CD8-positive, alpha-beta T cell (primary cell): ENCODE measurements at places on chromosomes 16 and 17. TPM values are rescaled to one million over a fixed set of nuclear protein-coding genes. Genes with fewer than 3 reads are reported as not detected.

- DNase-seq = no peak
These were observed 39.4 kb upstream of the ZNF750 start for GRCh38 chr17:82879241-82879640.

GRCh38 chr17:45906237-45906636 is 11.9 kb downstream of the MAPT start:
- DNase-seq = no peak

DNA sequence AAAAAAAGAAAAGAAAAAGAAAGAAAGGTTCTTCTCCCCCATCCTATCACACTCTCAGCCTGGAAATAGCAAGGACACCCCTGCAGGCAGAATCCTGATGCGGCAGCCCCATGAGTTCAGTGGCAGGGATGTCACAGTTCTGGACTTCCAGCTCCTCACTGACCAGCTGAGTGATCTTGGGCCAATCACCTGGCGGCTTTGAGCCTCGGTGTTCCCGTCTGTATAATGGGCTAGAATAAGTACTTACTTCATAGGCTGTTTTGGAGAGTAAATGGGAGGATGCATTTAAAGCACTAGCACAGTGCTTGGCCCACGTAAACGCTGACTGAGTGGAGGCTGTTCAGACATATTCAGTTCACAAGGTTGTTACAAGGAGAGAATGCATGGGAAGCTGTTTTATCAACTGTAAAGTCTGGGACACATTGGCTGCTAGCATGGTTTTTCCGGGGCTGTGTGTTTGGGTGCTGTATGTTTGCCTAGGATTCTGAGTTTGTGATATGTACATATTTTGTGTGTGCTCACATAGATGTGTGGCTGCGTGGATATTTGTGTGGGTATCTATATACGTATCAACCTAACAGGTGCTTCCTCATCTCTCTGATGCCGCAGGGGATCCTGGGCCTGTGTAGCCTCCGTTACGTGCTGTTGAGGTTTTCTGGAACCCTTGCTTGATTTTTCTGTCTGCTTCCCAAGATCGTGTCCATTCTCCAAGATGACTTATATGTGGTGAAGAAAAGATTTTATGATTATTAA is 3.4 kb downstream of the BHLHA9 start:
- no peak for DNase-seq

DNA sequence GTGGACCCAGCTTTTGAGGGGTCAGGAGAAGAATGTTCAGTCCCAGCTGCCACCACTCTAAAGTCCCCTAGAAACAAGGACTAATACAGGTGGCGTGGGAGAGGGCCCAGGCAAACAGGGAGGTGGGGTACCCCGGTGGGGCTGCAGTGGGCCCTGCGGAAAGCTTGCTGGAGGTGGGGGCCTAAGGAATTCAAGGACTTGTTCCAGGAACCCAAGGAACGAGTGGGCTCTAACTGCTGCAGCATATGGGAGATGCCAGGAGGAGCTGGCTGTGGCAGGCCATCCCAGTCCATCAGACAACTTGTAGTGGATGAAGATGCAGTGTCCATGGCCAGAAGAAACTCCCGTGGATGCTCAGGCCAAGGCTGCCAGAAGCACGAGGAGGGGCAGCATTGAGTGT is 10.6 kb downstream of the SNX20 start:
- DNase-seq = no peak

DNA sequence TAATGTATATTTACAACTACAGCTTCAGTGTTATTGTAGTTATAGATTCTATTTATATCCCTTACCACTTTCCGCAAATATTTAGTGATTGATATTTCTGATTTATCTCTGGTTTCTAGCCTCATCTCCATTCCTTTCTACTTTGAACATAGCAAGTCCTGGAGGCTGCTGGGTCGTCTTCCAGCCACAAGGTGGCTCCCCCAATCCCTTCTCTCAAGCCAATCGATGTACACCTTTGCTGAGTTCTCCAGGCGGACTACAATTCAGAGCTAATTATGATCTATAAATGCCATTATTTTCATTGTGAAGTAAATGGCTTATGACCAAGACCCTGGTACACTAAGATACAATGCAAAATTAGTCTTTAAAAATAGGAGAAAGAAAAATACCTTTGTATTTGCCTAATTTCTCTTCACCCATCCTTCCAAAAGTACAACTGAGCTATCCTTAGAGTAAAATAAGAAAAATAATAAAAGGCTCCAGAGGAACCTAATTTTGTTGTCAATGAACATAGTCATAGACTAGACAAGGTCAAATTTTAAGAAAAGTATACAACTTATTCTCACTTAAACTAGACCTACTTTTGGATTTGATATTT is 122.1 kb downstream of the SKAP1 start:
- DNase-seq = peak; percentile 53

- peak; percentile 46 for DNase-seq
These were observed 914 bp downstream of the MAP1LC3B start for GRCh38 chr16:87392821-87393679.

GRCh38 chr17:29049541-29050145 is 6.7 kb downstream of the PIPOX start:
- no peak for DNase-seq

DNA sequence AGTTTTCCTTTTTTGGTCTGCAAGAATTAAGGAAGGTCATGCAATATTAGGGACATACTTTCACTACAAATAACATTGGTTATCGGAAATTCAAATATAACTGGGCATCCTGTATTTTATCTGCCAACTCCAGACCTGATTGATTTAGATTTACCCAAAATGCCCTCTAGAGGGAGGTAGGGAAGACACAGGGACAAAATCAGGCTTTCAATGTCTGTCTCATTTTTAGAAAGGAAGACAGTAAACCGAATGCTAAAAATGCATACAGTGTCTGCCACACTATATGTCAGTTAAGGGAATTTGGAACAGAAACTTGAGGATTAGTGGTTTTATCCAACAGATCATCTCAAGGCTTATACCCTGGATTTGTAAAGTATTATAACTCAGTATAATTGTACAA is 161.7 kb upstream of the SOX9 start:
- no peak for DNase-seq

- peak; percentile 55 for DNase-seq
These were observed 430 bp downstream of the AMFR start for GRCh38 chr16:56424791-56425438.

GRCh38 chr17:71460943-71461342 is 659.9 kb upstream of the SOX9 start:
- no peak for DNase-seq

DNA sequence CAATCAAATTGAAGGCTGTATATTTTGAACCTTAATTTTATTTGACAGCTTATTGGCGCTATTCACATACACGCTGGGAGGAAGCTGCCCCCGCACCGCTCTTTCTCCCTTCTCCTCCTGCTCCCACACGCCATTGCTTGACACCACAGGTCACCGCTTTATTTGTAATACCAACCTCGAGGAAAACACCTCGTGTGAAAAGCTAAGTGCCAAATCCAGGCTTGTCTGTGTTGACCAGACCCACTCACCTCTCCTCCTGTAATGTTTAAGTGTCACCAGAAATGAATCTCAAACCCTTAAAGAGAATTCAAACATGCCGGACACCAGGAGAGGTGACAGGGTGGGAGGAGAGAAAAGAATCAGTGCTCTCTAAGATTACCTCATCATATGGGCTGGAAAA is 331.4 kb downstream of the GRIN2A start:
- no peak for DNase-seq

- no peak for DNase-seq
These were observed 22.1 kb upstream of the RPL38 start for GRCh38 chr17:74181341-74181740.

- DNase-seq = no peak
These were observed 89.6 kb downstream of the RBFOX1 start for GRCh38 chr16:7422036-7422888.

DNA sequence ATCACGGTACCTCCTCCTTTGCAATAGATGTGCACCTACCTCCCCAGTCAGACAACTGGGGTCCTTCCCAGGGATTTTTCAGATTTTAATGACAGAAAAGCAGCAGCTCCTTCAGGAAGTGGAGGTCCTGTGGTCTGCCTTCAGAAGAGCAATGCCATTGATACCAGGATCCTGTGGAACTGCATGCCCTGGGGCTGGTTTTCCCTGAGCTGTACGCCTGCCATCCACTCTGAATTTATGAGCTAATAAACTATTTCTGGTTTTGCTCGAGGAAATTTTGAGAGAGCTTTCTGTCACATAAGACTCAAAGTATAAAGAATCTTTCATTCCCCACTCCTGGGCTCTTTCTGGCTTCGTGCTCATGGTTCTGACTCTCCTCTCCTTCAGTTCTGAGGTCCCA is 10.0 kb upstream of the CCL23 start:
- no peak for DNase-seq

GRCh38 chr17:13310858-13311257 is 290.9 kb downstream of the HS3ST3A1 start:
- no peak for DNase-seq

GRCh38 chr17:30519707-30520106 is 42.5 kb downstream of the GOSR1 start:
- DNase-seq = no peak

DNA sequence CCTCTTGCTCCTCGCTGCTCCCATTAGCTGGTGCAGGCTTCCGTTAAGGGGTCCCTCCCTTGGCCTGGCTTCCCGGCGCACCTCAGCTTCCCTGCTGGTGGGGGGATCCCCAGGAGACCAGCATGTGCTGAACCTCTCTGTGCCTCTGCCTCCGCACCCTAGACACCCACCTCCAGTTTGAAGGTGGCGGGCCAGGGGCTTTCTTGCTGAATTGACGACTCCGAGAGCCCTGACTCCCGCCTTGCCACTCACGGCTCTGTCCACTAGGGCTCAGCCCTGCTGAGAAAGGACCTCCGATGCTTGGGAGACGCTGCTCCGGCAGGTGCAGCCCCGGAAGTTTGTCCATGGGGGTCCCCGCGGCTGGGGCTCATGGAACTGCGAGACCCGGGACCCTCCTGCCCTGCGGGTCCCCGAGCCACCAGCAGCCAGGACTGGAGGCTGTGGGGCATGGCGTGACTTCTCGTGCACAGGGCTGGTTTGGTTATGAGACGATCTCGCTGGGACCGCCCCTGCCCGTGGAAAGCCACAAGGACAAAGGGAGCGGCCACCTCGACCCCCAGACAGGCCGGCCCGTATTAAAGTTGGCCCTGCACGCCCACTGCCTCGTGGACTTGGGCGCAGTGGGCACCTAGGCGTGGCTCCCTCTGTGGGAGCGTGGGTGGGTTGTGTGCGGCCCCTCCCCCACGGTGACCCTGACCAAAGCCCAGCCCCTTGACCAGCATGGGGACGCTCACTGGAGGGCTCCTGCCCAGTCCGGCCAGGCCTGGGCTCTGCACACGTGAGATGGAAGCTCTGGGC is 8.1 kb downstream of the CHMP6 start:
- no peak for DNase-seq

DNA sequence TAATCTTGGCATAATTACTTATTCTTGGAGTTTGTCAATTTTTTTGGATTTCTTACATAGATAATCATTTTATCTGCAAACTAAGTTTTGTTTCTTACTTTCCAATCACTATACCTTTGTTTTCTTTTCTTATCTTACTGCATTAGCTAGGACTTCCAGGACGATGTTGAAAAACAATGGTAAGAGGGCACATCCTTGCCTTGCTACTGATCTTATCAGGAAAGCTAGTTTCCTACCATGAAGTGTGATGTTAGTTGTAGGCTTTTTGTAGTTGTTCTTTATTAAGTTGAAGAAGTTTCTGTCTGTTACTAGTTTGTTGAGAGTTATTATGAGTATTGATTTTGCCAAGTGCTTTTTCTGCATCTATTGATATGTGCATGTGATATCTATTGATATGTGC is 31.0 kb downstream of the CDH13 start:
- DNase-seq = no peak

- DNase-seq = no peak
These were observed at the start of gene TOX3 for GRCh38 chr16:52547004-52547833. TOX3 (minus strand) TSS chr16:52547143; CDS start chr16:52546723, 420 bp downstream.

- no peak for DNase-seq
These were observed 18.6 kb downstream of the PRCD start for GRCh38 chr17:76558198-76559095.

GRCh38 chr16:1823821-1824220 is 2.8 kb downstream of the HAGH start:
- DNase-seq = no peak

DNA sequence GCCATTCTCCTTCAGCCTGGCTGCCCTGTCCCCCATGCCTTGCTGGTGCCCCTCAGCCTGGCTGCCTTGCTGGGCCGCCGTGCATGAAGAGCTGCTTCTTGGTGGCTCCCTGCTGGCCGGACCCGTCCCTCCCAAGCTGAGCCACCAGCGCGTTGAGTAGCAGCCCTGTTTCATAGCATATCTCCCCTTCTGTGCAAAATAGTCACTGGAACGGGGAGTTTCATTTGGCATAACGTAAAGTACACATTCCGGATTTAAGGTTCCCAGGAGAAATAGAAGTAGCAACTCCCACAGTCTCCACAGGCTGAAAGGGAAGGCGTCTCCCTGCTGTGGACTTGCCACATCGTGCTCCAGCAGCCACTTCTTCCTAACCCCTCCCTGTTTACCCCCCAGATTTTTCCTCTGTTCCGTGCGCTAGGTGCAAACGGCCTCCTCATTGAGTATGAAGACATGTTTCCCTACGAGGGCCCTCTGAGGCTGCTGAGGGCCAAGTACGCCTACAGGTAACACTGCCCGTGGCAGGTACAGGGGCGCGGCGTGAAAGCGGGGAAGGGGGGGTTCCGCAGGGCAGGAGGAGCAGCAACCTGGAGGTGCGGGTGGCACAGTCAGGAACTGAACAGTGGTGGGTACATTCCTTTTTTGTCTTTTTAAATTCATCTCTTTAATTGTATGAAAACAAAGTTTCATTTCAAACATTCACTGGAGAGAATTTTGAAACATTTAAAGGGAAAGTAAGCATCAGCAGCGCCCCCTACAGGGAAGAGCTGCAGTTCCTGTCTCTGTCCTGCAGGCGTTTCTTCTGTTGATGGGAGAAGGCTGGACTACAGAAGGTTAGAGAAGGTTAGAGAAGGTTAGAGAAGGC is 5.8 kb upstream of the OGFOD3 start:
- DNase-seq = peak; percentile 23

DNA sequence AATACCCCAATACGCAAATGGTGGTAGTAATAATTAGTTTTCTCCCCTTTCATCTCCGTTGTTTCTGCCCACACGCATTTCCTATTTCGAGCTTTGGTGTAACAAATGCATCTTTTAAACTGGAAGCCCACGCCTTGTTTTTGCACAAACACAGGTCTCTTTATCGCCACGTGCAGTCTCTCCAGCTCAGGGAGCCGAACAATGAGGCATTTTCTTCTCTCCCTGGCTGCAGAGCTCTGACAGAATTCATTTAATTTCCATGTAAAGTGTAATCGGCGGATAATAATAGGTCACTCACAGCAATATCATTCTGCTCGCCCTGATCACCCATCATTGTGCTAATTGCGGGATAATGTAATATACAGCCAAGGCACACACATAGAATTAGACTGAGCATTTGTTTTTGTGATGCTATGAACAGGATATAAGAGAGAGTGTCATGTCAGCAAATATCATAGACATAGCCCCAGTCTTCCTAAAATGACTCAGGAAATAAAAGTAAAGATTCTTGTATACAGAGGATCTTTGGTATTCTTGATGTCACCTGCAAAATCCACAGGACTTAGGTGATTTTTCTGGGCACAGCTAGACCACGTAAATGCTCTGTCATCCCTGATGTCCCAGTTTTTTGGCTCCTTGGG is 452.6 kb upstream of the CDH11 start:
- no peak for DNase-seq

The MYLK3 gene
- total RNA-seq = not detected

The MEOX1 gene
- total RNA-seq = 0.36 TPM

The CA7 gene
- not detected for total RNA-seq

The IKZF3 gene
- 57.3 TPM for total RNA-seq

The OR2C1 gene
- total RNA-seq = not detected

The RABEP1 gene
- total RNA-seq = 27.6 TPM

The DPEP3 gene
- 0.58 TPM for total RNA-seq

The NPB gene
- total RNA-seq = not detected

The FNDC8 gene
- total RNA-seq = not detected

The ARHGAP44 gene
- not detected for total RNA-seq
